ENCODE measurements at places on chromosomes 16 and 17.

GRCh38 chr17:42132941-42133340 lies 10.3 kb downstream of the HSPB9 start:
- peak; percentile 44 for DNase-seq

GRCh38 chr16:87661561-87661960 lies 59.3 kb downstream of the JPH3 start:
- DNase-seq: peak; percentile 18

- no peak for DNase-seq
Measured at GRCh38 chr16:72902206-72902605, 145.7 kb downstream of the ZFHX3 start.

- DNase-seq: no peak
Measured at GRCh38 chr16:85879975-85880831, 18.8 kb upstream of the IRF8 start.
